ENCODE measurements at places on chromosomes 1 and 21.

- no peak for DNase-seq
Observed at GRCh38 chr1:156376146-156376545, 7.1 kb downstream of the RHBG start.

- no peak for DNase-seq
Observed at GRCh38 chr1:228413241-228414010, 3.2 kb downstream of the TRIM17 start.

- no peak for DNase-seq
Observed at GRCh38 chr21:37294679-37295078, 27.5 kb upstream of the VPS26C start.

DNA sequence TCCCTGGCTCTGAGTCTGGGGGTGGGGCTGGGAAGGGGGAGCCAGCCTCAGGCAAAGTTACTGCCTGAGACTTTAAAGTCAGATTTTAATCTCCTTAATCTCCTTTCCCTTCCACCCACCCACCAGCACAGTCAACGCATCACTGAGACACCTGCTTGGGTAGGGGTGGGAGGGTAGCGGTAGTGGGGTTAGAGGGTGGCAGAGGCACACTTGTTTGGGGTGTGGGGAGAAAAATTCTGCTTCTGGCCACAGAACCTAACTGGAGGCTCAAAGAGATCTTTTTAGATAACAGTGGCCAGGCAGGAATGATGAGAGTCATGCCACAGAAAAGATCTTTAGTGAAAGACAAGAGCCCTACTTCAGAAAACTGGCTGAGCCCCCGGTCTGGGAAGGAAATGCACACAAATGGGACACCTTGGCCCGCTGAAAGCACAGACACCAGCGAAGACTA, 44.1 kb downstream of the CD247 start:
- DNase-seq = no peak

- no peak for DNase-seq
Observed at GRCh38 chr1:204041232-204041767, 31.6 kb upstream of the SOX13 start.

GRCh38 chr1:2520206-2520605, 6.2 kb downstream of the PANK4 start:
- DNase-seq = no peak

- DNase-seq = no peak
Observed at GRCh38 chr21:32237021-32237420, 41.8 kb downstream of the MIS18A start.

- DNase-seq = no peak
Observed at GRCh38 chr1:246537887-246538286, 28.2 kb downstream of the TFB2M start.

GRCh38 chr1:188402986-188403385, 1574.2 kb downstream of the PLA2G4A start:
- DNase-seq = no peak

Data from pulmonary artery endothelial cell (primary cell).